ENCODE measurements at places on chromosomes 1 and 21. TPM values are rescaled to one million over a fixed set of nuclear protein-coding genes. Genes with fewer than 3 reads are reported as not detected.

Gene C1orf185
- total RNA-seq = not detected

DNA sequence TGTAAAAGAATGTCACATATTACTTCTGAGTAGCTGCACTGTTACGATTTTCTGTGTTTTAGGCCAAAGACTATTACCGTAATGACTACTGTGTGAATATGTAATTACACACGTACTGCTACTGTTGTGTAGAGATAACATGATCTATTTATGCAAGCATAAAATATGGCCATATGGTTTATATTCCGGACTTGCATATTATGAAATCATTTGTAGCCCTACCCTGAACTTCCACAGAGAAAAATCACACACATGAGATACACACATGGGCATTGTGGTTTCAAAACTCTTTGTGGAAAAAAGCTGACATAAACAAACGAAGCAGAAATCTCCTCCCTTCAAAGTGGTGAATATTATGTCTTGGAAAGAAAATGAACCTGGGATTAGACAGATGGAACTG, 373.0 kb upstream of the ADAMTS5 start:
- DNase-seq = no peak

- DNase-seq = peak; percentile 16
Observed at GRCh38 chr1:17831597-17831996, 76.5 kb downstream of the ACTL8 start.

GRCh38 chr1:21763694-21764419, 19.1 kb downstream of the USP48 start:
- no peak for DNase-seq

GRCh38 chr1:81547261-81547911, 253.3 kb upstream of the ADGRL2 start:
- no peak for DNase-seq

Gene KCNT2
- 0.94 TPM for total RNA-seq

Gene RASAL2
- 17.4 TPM for total RNA-seq

- DNase-seq = no peak
Observed at GRCh38 chr1:63717511-63718065, 56.2 kb upstream of the ROR1 start.

DNA sequence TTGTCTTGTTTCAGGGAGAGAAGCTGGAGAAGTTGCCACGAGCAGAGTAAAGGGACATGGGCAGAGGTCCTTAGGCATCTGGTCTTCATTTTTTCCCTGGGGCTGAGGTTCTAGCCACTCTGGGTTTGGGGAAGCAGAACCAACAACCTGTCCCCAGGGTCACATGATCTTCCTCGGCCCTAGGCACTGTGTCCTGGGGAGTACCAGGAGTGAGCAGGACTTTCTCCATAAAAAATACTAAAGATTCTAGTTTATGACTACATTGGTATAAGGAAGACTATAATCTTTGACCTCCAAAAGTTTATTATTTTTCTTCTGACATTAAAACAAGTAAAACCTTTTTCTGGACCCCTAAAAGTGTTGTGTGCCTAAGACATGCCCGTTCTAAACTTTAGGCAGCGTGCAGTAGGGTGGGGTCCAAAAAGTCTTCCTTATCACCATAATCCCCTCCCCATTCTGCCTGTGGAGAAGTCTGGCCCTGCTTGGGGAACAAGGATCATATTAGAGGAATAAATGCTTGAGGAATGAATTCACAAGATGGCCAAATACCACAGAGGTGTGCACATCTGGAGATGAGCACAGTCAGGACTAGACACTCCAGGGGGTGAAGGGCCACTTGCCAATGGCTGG, 19.3 kb upstream of the IGSF3 start:
- no peak for DNase-seq

GRCh38 chr1:173887627-173888026, 19.4 kb downstream of the ZBTB37 start:
- DNase-seq = no peak

DNA sequence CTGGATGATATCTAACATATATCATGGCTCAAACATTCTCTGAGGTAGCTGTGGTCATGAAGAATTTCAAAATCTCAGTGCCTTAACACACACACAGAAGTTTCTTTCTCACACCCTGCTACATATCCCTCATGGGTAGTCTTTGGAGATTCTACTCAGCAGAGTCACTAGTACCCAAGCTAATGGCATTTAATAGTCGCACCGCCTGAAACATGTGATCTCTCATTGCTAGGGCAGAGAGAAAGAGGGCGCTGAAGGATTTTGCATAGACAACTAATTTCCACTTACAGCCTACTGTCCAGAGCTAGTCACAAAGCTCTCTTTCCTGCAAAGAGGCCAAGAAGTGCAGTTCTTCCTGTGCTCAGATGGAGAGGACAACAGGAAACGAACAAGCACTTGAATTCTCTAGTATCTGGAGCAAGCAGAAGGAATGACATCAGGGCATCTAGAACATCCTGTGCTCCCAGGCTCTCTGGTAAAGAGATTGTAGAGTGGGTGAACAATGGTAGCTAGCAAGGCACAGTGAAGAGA, 183.4 kb upstream of the PTBP2 start:
- peak; percentile 30 for DNase-seq

DNA sequence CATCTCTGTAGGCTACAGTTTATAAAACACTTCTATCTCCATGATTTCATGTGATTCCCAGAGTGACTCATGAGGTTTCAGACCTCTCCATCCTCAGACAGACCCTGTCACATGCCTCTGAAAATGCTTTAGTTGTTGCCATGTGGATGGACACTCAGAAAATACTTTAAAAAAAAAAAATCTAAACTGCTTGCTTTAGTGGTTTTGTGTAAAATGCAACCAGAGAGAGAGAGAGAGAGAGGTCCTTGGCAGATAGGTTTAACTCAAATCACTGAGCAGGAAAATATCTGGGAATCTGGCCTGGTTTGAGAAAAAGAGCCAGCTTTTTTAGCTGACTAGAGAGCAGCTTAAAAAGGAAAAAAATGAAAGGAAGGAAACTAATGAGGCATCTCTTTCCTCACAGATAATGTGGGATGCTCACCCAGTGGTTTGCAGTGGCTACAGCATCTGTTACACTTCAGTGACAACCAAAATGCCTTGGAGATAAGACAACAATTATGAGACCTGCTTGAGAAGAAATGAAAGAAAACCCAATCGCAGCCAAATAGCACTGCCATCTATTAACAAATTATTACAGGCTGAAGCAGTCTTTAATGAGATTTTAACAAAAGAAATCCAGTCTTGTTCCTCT, 54.6 kb upstream of the SYT14 start:
- no peak for DNase-seq

Gene LRRC39
- total RNA-seq = not detected

Gene NUDC
- 33.9 TPM for total RNA-seq

Gene HENMT1
- 12.3 TPM for total RNA-seq
